CD4-positive, alpha-beta T cell treated with Interleukin-6 at 100 ng/mL for 8 hours (primary cell): ENCODE measurements at places on chromosomes 2 and 18.

- no peak for DNase-seq
These were observed 28.4 kb downstream of the M1AP start for GRCh38 chr2:74619651-74620297.

DNA sequence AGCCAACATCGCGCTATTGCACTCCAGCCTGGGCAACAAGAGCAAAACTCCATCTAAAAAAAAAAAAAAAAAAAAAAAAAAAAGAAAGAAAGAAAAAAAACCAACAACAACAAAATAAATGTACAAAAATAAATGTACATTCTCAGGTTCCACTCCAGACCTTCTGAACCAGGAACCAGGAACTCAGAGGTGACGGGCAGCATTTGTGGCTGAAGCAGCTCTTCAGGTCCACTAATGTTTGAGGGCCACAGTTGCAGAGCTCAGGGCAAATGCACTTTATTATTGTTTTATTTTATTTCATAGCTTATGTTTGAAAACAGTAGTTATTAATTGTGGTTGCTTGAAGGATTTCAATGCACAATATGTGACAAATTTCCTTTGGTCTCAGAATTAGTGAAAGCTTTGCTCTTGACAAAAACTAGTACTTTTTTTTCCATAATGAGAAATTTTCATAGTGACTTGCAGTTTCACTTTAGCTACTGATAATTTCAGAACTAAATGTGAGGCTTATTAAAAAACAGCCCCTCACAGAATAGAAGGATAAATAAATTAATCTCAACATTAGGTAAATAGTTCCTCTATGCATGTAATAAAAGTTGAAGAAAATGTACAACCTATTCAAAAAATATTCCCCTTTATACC, 378.4 kb upstream of the SPHKAP start:
- DNase-seq: no peak

- DNase-seq: peak; percentile 55
These were observed 30.8 kb upstream of the ZNF396 start for GRCh38 chr18:35407871-35408481.

DNA sequence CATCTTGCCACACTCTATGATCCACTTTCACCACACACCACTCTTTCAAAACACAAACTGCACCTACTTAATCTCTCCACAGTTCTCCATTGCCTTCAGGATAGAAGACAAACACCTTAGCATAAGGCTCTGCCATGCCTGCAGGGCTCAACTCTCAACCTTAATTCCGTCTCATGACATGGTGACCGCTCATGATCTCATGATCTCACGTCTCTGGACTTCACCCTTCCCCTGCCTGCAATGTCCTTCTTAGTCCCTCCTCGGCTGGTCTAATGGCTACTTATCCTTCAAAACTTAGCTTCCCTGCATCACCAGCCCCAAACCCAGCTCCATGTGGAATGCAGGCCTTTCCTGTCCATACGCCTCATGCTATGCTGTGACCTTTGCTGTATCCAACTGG, 85.3 kb downstream of the ACVR1 start:
- no peak for DNase-seq

DNA sequence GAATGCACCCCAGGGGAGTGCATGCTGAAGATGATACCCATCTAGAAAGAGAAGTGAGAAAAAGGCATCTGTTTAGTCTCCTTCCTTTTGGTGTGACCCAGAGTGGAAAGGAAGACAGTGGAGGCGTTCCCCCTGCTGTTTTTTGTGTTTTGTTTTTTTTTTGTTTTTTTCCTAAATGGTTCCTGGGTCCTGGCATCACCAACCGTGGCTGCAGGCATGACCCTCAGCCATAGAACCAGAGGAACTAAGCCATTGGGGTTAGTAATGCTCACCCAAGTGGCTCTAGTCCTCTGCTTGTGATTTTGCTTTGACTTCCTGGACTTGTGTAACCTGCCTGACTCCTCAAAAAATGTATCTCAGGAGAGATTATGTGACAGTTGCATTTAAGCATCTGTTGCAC, 451.3 kb downstream of the DCC start:
- no peak for DNase-seq

DNA sequence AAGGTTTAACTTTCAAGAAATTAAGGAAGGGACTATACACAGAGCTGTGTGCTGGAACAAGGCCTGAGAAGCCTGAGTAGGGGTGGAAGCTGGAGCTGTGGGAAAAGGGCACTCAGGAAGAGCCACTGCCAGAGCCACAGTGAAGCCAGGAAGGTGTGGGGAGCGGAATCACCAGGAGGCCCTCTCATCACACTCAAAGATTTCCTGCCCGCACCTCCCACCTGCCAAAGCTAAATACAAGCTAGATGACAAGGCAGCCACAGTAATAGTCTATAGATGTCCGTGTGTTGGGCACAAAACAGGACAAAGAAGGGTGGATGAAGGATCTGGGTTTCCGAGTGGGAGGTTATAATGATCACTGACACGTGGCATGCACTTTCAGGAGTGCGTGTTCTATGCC, 126.0 kb downstream of the ZNF532 start:
- no peak for DNase-seq
